ENCODE measurements at places on chromosomes 11 and 22.

DNA sequence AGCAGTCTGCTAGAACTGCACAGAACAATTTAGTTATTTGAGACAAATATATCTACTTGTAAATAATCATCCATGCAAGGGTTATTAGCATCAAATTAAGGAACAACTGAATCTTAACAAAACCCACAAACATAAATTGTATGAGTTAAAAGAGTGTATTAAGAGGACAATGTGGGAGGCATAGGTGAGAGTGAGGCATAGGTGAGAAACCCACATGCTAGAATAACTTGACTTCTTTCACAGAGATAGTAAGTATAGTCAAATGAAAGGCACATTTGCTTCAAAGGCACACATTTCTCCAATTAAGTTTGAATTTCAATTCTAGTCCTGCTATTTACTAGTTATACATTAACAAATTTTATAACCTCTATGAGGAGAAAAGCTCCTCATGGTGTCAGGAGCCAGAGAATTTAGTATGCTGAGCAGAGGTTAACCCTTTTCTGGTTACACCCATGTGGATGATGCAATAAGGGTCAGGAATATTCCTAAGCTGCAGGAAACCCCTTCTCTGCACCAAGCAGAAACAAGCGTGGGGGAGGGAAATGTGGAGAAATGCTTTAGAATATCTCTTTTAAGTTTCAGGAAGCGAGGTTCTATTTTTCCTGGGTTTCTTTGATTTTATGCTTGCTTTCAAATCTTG is 264.2 kb downstream of the GRM5 start:
- DNase-seq = no peak

- no peak for DNase-seq
Observed at GRCh38 chr11:76280151-76280881, 74.0 kb upstream of the WNT11 start.

DNA sequence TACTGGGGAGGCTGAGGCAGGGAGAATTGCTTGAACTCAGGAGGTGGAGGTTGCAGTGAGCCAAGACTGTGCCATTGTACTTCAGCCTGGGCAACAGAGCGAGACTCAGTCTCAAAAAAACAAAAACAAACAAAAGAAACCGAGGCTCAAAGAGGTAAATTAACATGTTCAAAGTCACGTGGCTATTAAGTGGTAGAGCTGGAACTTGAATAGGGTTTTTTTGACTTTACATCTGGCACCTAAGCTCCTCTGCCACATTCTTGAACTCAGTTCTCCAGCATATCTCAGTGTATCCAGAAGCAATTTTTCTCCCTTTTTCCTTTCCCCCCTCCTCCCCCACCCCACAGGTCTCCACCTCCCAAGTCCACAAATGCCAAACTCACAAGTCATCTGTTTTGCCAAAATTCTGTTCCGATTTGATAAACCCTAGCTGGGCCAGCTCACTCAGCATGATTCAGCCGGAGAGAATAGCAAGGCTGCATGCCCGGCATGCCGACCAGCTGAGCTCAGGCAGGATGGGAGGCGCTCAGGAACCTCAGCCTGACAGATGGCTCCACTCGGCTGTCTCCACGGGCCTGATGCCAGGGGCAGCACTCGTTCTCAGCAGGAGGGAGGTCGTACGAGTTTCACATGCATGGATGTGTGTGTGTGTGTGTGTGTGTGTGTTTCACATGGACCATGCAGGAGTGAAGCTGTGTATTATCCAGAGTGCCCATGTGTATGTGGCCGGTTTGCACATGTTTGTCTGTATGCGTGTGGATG is 63.2 kb upstream of the RRAS2 start:
- peak; percentile 99 for DNase-seq

DNA sequence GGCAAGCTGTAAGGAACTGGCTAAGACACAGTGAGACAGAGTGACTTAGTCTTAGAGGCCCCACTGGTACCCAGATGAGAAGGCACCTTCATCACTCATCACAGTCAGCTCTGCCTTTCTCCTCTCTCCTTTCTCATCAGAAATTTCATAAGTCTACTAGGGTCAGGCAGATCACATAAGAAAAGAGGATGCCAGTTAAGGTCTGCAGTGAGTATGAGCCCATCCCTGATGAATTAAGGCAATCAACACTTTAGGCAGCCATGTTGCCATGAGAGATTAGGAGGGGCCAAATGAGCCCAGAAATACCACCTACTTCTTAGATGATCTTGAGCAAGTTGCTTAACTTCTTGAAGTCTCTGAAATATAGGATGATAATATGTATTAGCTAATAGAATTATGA is 11.9 kb upstream of the HBE1 start:
- no peak for DNase-seq

GRCh38 chr11:8997451-8997850 is 6.3 kb downstream of the NRIP3 start:
- DNase-seq = no peak

- DNase-seq = no peak
Observed at GRCh38 chr11:95542868-95543551, 246.6 kb downstream of the FAM76B start.

- no peak for DNase-seq
Observed at GRCh38 chr11:4164884-4165590, 70.4 kb downstream of the RRM1 start.

GRCh38 chr22:38732251-38732815 is 23.5 kb downstream of the SUN2 start:
- no peak for DNase-seq

GRCh38 chr11:29628609-29629008 is 388.2 kb downstream of the KCNA4 start:
- no peak for DNase-seq

- no peak for DNase-seq
Observed at GRCh38 chr11:46348566-46349401, 1.5 kb downstream of the DGKZ start.

DNA sequence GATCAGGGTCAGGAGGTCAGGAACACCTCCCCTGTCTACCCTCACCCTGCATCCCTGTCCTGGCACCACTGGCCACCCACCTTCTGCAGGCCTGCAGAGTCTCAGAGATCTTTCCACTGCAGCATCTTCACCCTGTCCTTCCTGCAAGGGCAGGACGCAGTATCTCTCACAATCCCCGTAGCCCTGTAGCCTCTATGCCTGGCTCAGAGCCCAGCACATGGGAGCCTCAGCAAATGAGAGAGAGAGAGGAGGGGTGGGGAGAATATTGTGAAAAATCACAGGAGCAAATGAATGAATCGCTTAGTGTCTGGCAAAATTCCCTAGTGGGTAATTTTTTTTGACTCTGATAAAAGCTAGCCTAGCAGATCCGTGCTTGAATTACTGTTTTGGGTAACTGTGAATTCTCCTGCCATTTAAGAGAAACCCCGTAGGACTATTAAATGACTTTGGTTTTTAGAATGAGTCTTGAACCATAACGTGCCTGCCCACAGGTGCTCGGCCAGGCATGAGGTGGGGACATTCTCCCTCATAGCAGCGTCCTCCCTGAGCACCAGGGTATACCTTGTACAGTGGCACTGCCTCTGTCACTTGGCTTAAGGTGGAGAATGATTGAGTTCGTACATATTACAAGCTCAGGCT is 91.5 kb downstream of the MORC2 start:
- DNase-seq = peak; percentile 41

DNA sequence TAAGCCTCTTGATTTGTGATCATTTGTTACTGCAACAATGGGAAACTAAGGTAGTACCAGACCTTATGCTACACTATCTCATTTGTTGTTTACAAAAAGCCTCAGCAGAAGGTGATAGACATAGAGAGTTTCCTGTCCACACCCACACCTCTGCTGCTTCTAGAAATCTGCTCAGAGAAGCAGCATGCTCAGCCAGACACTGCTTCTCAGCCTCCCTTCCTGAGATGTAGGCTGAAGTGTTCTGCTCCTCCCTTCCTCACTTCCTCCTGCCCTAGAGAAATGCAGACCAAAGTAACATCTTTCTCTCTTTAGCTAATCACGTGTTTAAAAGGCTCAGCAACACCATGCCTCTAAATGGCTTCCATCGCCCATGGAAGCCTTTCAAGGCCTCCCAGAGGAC is 88.4 kb downstream of the SLC1A2 start:
- no peak for DNase-seq

DNA sequence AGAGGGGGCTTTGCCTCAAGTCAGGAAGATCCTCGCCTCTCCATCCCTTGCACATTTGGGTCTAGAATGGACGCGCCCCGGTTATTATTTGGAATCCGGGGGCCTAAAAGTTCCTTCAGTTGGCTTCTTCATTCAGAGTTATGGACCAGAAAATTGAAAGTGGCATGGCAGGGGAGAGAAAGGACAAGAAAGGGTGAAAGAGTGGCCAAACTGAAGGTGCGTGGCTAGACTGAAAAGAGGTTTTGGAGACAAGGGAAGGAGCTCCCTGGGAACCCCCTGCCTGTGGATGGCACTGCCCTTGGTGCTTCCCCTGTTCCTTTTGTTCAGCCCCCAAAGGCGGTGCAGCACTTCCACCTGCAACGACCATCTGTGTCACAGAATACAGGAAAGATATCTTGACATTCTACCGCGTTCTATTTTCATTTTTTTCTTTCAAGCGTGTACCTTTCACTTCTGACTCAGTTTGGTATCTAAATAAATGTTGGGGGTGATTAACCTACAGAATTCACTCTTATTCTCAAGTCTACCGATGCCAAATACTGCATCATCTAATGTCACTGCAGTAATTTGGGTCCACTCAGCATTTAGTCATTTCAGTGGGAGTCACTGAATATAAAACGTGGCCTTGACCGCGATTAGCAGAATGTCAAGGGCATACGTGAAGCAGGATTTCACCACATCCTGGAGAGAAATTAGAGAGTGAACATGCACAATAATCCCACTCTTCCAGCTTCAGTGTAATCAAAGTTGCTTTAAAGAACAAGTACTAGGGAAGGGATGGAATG is 88.1 kb upstream of the ARHGAP32 start:
- no peak for DNase-seq

DNA sequence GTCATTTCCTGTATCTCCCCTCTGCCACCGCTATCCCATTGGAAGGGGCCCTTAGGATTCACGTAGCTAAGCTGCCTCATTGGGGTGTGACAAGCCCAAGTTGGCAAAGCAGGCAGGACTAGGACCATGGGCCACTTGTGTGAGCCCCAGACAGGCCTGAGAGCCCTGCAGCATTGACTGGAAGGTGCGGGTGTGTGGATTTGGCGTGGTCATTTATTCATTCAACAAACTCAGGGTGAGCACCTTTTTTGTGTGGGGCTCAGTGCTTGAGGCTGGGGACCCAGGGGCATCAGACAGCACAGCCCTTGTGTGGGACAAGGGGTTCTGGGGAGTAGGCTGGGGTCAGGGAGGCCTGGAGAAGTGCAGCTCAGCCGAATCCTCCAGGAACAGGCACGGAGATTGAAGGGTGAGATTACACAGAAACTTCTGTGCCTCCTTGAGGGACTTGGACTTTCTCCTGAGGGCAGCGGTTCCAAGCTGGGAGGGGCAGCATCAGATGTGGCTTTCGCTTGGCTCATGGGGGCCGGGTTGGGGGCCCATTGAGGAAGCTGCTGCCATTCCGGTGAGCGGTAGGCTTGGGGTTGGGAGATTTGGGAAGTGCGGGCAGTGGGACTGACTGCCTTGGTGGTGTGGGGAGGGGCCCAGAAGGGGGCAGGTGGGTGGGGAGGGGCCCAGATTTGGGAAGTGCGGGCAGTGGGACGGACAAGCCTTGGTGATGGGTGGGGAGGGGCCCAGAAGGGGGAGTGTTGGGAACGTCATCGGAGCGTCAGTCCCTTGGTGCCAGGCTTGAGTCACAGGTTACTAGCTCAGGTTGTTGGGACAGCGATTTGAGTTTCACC is 11.9 kb downstream of the MGAT3 start:
- DNase-seq = no peak

DNA sequence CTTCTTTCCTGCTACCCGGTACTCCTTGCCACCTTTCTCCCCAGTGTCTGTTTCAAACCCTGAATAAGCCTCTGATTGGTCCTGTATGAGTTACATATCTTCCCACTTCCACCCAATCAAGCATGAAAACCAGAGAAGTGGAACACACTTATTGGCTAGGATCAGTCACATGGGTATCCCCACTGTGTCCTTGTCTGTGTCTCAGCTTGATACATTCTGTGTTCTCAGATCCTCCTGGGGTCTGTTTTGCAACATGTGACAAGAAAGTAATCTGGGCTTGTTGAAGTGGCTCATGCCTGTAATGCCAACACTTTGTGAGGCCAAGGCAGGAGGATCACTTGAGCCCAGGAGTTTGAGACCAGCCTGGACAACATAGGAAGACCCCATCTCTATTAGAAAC is 23.9 kb downstream of the MCHR1 start:
- DNase-seq = no peak

- no peak for DNase-seq
Observed at GRCh38 chr11:21909145-21909544, 283.7 kb upstream of the ANO5 start.

DNA sequence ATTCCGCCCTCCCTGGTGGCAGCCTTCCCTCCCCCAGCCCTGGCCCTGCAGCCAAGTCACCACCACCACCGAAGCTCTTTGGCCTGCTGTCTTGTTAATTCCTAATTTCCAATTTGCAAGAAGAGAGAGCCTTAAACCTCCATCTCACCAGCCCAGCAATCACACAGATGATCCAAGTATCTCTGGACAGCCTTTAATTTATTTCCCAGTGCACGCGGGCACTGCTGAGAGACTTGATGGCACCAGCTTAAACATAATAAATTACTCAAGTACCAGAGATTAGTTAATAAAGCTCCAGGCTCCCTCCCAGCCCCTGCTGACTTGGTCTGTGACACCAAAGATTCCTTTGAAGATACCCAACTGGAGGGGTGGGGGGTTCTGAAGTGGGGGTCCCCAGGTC is 494.7 kb downstream of the BUD13 start:
- no peak for DNase-seq

DNA sequence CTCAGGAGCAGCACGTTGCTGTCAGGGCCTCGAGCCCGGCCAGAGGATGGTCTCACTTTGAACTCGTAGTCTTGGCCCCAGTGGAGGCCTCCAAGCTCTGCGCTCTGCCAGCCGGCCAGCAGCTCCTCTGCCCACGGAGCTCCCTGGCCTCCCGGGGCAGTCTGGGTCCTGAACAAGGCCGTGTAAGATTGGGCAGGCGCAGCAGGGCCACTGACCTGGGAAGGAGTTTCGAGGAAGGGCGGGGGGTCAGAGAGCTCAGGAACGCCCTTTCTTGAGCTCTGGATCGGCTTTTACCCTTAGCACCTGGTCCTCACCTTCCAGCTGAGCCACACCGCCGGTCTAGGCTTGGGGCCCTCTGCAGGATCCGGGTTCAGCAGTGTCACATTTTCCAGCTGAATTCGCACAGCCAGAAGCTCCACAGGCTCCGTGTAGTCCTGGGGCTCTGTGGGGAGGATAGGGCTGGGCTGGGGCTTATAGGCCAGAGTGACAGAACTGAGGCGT is 2.1 kb downstream of the ROBO4 start:
- no peak for DNase-seq

- no peak for DNase-seq
Observed at GRCh38 chr22:33896575-33897447, 23.5 kb downstream of the LARGE1 start.

DNA sequence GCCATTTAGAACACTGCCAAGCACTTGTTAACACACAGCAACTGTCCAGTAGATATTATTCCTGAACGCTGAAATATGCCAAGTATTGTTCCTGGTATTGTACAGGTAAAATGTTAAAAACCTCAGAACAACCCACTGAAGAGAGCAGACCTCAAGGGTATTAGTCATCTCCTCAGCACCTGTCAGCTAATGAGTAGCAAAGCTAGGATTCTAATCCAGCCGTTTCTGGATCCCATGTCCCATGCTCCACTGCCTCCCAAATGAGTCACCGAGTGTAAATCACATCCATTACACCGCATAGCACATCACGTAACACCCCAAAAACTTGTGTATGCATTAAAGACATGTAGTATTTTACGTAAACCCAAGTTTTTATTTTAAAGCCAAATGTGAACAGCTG is 705.4 kb upstream of the TENM4 start:
- no peak for DNase-seq

- DNase-seq = no peak
Observed at GRCh38 chr11:73416786-73417185, 40.6 kb downstream of the RELT start.

Data from skeletal muscle cell (primary cell).